ENCODE measurements at places on chromosomes 5 and 9. TPM values are rescaled to one million over a fixed set of nuclear protein-coding genes. Genes with fewer than 3 reads are reported as not detected.

DNA sequence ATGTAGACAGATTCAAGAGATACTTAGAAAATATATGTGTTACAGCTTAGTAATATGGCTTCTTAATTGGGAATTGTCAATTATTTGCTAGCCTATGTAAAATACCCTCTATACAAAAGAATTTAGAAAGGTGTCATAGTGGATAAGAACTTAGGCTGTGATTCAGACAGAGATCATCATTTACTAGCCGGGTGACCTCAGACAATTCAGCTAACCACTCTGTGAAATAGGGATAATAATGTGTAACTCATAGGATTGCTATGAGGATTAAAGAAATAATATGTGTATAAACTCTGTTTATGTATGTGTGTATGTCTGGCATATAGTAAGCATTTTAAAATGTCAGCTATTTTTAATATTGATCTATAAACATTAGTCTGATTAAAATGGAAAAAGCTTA, 5.9 kb upstream of the LARS1 start:
- no peak overlapping the region for H3K27ac ChIP-seq
- peaks cover 4% of the 10 kb centered on the region for H3K27me3 ChIP-seq
- no peak overlapping the region for H3K4me3 ChIP-seq
- peaks cover 6% of the 10 kb centered on the region for H3K4me1 ChIP-seq
- H3K36me3 ChIP-seq, result no peaks in the 10 kb centered on the region

Gene ZNF618
- total RNA-seq, result not detected

DNA sequence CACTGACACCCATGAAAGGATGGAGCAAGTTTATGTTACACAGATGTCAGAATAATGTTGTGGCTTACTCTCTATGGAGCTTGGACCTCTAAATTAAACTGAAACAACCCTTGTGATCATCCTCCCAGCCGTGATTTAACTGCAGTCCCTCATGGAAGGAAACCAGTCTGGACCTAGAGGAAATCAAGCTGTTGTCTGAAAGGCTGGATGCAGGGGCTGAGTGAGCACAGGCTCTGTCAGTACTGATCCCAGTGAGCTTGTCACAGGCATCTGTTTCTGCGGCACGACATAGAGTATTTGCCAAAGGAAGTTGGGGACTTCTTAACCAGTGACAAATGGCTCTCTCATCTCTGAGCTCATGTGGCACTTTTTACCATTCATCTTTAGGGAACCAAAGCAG, 282.9 kb upstream of the MAP3K1 start:
- no peak for ATAC-seq
- H3K27me3 ChIP-seq, result no peaks in the 10 kb centered on the region
- no peak overlapping the region for H3K4me3 ChIP-seq
- no peak overlapping the region for H3K27ac ChIP-seq
- no peaks in the 10 kb centered on the region for H3K36me3 ChIP-seq

DNA sequence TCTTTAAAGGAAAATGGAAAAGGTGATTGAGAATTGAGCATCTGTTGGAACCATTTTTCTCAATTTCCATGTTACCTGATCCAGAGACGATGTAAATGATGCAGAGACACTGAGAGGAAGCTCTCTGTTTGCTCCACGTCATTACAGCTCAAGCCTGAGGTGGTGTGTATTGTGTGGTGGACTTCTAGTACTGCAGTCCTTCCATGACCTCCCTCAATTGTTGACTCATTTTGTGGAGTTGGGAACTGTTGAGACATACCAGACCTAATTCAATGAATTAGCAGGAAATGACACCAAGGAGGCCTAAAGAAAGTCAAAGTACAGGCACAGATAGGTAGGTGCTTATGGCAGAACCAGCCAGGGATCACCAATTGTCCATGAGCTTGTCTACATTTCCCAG, 15.6 kb upstream of the LVRN start:
- no peak for ATAC-seq
- H3K36me3 ChIP-seq, result no peaks in the 10 kb centered on the region
- no peak overlapping the region for H3K27ac ChIP-seq
- no peaks in the 10 kb centered on the region for H3K4me1 ChIP-seq
- peaks cover 3% of the 10 kb centered on the region for H3K27me3 ChIP-seq
- H3K4me3 ChIP-seq, result no peak overlapping the region

Gene OSMR
- total RNA-seq, result 0.19 TPM

DNA sequence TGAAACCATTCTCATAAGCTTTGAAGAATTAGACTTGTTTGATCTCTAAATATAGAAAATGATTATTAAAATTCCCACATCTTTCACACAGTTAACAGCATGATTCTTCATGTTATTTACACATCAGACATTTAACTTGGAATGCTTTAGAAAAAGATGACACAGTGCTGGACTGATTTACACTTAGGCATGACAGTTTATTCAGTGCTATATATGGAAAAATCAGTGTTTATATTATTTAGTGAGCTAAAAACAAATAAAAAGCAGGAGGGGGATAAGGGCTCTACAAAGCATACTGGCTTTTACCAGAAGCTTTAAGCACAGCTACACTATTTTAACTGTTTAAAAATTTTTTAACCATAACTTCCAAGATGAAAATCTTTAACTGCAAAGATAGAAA, 30.0 kb downstream of the CDC37L1 start:
- H3K27ac ChIP-seq, result no peak overlapping the region
- H3K4me1 ChIP-seq, result peaks cover 7% of the 10 kb centered on the region
- H3K27me3 ChIP-seq, result no peaks in the 10 kb centered on the region

Gene GFI1B
- not detected for total RNA-seq
